NCI-H2107 (cell line): ENCODE measurements at places on chromosomes 3 and 15.

GRCh38 chr3:108804437-108804836, 18.1 kb upstream of the TRAT1 start:
- DNase-seq: no peak

DNA sequence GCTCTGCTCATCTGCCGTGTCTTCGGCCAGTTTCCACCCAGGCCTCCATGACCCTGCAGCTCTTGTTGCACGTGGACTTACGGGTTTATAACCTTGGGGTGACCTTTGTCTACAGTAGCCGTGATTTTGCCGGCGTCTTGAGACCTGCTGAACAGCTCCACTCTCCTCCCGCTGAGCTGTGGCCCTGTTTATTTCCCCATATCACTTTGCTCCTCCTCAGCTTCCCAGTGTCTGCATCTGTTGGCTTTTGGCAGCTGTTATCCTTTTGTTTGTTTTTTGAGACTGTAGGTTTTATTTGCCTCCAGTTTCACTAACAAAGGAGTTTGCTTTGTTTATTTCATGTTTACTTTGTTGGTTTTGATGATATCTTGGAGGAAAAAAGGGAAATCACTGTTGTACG, 29.3 kb upstream of the SLC28A1 start:
- no peak for DNase-seq

DNA sequence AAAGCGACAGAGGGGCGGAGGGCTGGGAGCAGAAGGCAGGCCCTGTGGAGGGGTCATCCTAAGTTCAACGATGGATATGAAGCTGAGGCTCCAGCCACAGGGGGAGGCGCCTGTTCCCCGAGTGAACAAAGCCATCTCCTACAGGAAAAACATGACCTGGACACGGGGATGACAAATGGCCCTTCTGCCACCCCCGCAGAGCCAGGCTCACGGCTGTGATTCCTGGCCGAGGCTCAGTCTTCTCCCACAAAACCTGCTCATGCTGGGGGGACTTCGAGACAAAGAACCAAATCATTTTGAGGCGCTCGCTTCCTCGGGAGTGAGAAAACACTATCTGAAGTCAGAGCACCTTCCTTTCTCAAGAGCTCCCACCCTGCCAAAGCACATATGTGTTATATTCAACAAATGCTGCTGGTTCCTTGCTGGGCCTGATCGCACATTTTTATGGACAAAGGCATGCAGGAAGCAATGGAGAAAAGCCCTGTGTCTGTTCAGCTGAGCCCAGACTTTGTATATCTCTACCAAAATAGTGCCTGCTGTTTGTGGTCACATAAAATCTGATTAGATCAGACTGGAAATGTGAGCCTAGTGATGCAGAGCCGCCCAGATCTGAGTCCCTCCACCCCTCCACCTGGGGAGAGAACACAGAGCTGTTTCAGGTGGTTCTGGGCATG, 5.6 kb downstream of the RBP1 start:
- peak; percentile 81 for DNase-seq

DNA sequence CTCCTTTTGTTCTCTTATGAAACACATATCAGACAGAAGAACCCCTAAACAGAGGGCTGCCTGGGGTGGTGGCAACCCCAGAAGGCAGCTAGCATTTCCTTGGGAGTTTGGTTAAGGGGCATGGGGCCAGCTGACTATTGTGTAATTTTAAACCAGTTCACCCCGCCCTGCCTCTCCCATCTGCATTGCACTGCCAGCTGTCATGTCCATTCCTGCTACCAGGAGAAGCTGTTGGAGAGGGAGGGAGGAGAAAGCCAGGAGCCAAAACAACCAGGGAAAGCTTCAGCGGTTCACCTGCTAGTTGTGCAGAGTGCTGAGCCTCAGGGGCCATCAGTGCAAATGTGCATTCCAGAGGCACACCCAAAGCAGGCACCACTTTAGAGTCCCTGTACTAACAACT, 47.6 kb upstream of the ATP1B3 start:
- DNase-seq: peak; percentile 75
